ENCODE measurements at places on chromosomes 1 and 21. TPM values are rescaled to one million over a fixed set of nuclear protein-coding genes. Genes with fewer than 3 reads are reported as not detected.

The GJC2 gene
- 0.43 TPM for total RNA-seq

The ERICH3 gene
- not detected for total RNA-seq

The SPRR2G gene
- total RNA-seq = not detected

DNA sequence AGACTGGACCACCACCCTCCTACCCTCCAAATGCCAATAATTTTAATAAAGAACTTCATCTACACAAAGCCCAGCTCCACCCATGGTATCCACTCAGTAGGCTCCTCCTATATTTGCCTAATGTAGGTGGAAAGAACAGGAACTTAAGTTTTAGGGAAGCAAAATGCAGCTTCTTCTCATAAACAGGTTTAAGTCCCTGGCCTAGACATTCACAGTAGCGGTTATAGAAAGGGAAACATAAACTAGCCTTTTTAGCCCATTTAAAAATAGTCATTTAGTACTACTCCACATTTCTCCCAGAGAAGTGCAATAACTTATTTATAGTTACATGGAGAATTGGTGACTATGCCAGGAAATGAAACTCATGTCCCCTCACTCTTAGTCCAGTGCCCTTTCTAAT is 56.6 kb upstream of the CPLANE2 start:
- H3K4me1 ChIP-seq = peaks cover 13% of the 10 kb centered on the region
- peaks cover 77% of the 10 kb centered on the region for H3K36me3 ChIP-seq
- no peaks in the 10 kb centered on the region for H3K27me3 ChIP-seq
- no peak overlapping the region for H3K27ac ChIP-seq
- ATAC-seq = no peak
- H3K4me3 ChIP-seq = no peak overlapping the region

DNA sequence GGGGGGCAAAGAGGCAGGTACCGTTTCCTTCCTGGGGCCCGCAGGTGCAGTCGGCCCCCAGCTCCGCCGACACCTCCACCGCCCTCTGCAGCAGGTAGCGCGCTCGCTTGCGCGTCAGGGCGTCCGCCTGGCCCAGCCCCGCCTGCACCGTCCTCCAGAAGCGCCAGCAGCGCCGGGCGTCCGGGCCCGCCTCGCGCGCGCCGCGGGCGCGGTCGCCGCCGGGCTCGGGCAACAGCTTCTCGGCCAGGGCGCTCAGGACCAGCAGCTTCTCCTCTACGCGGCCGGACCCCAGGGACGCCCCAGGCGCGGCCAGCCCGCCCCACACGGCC is 863 bp downstream of the TARBP1 start:
- H3K36me3 ChIP-seq = no peaks in the 10 kb centered on the region
- H3K27me3 ChIP-seq = peaks cover 17% of the 10 kb centered on the region
- H3K4me3 ChIP-seq = peak overlapping the region; percentile 84
- H3K27ac ChIP-seq = no peak overlapping the region
- ATAC-seq = peak; percentile 84

DNA sequence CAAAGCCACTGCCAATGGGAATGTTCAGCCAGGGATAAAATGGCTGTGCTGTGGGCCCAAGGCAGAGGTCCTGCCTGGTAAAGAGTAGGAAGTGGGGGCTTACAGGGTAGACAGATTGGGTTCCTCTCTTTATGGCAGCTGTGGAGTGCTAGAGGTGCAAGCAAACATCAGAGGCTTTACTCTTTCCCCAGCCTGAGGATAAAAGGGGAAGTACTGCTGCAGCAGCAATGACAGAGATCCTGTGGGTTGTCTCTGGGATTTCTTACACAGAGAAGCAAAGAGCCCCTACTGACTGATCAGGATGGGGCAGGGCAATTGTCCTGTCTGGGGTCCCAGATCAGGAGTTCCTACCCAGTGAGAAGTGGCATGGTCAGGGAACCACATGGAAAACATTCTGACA is 54.2 kb downstream of the DRAM2 start:
- H3K36me3 ChIP-seq = no peaks in the 10 kb centered on the region
- no peaks in the 10 kb centered on the region for H3K4me1 ChIP-seq
- H3K4me3 ChIP-seq = no peak overlapping the region
- no peak overlapping the region for H3K27ac ChIP-seq
- ATAC-seq = no peak

GRCh38 chr1:2074944-2075740 is 24.9 kb downstream of the PRKCZ start:
- H3K4me1 ChIP-seq = peaks cover 6% of the 10 kb centered on the region
- peaks cover 40% of the 10 kb centered on the region for H3K36me3 ChIP-seq
- H3K27me3 ChIP-seq = no peaks in the 10 kb centered on the region
- H3K27ac ChIP-seq = no peak overlapping the region
- no peak for ATAC-seq
- H3K4me3 ChIP-seq = no peak overlapping the region

GRCh38 chr1:1204425-1204920 is 1.9 kb downstream of the TNFRSF18 start:
- H3K36me3 ChIP-seq = peaks cover 72% of the 10 kb centered on the region
- peak overlapping the region; percentile 61 for H3K27ac ChIP-seq
- H3K4me3 ChIP-seq = peak overlapping the region; percentile 95
- H3K27me3 ChIP-seq = no peaks in the 10 kb centered on the region

DNA sequence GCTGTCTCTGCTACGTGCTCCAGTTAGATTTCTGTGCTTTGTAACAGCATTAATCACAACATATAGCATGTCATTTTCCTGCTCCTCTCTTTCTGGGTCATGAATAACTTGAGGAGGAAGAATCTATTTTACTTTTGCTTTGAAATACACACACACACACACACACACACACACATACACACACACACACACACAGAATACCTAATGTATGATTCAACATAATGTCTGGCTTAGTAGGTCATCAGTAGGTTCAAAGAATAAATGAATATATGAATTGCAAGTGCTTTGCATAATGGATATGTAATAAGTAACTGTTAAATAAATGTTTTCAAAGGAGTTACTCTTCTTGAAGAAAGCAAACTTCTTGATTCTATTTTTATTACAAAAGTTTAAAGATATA is 249.0 kb downstream of the PDE4B start:
- H3K4me1 ChIP-seq = no peaks in the 10 kb centered on the region
- no peak overlapping the region for H3K27ac ChIP-seq
- ATAC-seq = no peak
- H3K4me3 ChIP-seq = no peak overlapping the region
- H3K27me3 ChIP-seq = peaks cover 30% of the 10 kb centered on the region

- H3K4me1 ChIP-seq = no peaks in the 10 kb centered on the region
- no peak for ATAC-seq
- H3K27me3 ChIP-seq = peaks cover 6% of the 10 kb centered on the region
- no peak overlapping the region for H3K27ac ChIP-seq
- H3K4me3 ChIP-seq = no peak overlapping the region
These were observed 9.2 kb upstream of the PLA2G4A start for GRCh38 chr1:186819563-186819962.

DNA sequence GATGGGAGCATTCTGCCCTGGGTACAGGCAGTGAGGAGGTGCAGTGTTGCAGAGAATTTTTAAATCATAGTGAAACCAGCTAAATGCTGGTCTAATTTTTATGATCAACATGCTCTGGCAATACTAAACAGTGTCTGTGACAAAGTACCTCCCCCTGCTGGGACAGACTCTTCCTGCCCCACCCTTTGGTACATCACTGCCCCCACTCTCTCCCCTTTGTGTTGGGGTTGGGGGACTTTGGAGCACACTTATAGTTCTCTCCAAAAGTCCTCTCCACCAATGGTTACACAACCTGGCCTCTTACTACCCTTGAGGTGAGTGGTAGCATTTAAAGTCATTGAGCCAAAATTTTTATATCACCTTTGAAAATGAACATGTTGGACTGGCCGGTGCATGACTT is 48.2 kb upstream of the GUCA2B start:
- peaks cover 7% of the 10 kb centered on the region for H3K27me3 ChIP-seq
- H3K4me3 ChIP-seq = no peak overlapping the region
- H3K4me1 ChIP-seq = no peaks in the 10 kb centered on the region
- ATAC-seq = no peak
- no peaks in the 10 kb centered on the region for H3K36me3 ChIP-seq
- H3K27ac ChIP-seq = no peak overlapping the region

GRCh38 chr1:94335950-94336349 is 82.2 kb upstream of the ABCD3 start:
- no peak overlapping the region for H3K4me3 ChIP-seq
- no peaks in the 10 kb centered on the region for H3K4me1 ChIP-seq
- no peaks in the 10 kb centered on the region for H3K36me3 ChIP-seq
- ATAC-seq = no peak

- no peaks in the 10 kb centered on the region for H3K36me3 ChIP-seq
- H3K4me1 ChIP-seq = no peaks in the 10 kb centered on the region
- no peak for ATAC-seq
- peak overlapping the region; percentile 22 for H3K4me3 ChIP-seq
These were observed 930 bp downstream of the ARHGEF10L start for GRCh38 chr1:17540255-17541001.

DNA sequence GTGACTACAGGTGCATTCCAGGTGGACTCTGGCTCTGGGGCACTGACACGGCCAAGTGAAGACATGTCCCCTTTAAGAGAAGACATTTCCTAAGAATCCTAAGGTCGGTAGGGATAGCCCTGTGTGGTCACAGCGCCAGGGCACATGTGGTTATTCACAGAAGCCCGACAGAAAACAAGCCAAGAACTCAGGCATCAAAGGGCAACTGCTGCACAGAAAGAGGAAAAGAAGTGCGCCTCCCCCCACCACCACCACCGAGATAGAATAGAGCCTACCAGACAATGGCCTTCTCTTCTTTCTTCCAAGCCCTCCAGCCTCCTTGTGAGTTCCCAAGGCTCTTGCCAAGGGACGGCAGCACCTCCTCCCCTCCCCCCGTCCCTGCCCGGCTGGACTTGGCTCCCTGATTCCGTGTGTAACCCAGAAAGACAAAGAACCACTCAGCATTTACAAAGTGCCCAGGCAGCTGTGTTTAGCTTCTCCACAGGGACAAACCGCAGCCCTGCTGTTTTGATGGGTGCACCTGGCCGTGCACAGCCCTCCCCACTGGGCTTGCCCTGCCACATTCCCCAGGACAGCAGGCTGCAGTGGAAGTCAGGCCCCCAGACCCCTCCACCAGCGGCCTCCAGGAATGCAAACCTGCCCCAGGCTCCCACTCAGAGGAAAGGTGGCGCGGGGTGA is 30.2 kb downstream of the TMPRSS2 start:
- no peak overlapping the region for H3K27ac ChIP-seq
- no peaks in the 10 kb centered on the region for H3K36me3 ChIP-seq
- no peak overlapping the region for H3K4me3 ChIP-seq
- H3K4me1 ChIP-seq = peaks cover 4% of the 10 kb centered on the region

- no peak for ATAC-seq
- peaks cover 9% of the 10 kb centered on the region for H3K4me1 ChIP-seq
- H3K27me3 ChIP-seq = peaks cover 13% of the 10 kb centered on the region
- H3K4me3 ChIP-seq = no peak overlapping the region
- no peak overlapping the region for H3K27ac ChIP-seq
- no peaks in the 10 kb centered on the region for H3K36me3 ChIP-seq
These were observed 124.7 kb upstream of the KIAA0040 start for GRCh38 chr1:175317309-175317708.

DNA sequence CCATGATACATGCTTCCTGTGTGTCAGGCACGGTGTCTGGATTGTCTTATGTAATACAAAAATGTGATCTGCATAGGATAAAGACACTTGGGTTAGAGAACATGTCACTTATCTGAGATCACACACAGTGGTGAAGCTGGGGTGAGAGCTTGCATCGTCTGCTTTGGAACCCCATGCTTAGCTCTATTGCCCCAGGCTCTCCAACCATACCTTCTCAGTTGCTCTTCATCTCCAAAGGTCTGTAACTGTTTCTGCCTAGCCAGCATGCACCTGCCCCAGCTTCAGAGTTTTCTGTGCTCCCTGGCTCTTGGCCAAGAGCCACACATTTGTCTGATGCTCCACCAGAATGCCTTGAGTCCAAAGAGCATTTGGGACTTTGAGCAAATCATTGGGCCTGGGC is 93.9 kb upstream of the COG2 start:
- no peak for ATAC-seq
- H3K4me3 ChIP-seq = no peak overlapping the region
- H3K27me3 ChIP-seq = peaks cover 22% of the 10 kb centered on the region
- H3K4me1 ChIP-seq = no peaks in the 10 kb centered on the region
- no peak overlapping the region for H3K27ac ChIP-seq
- H3K36me3 ChIP-seq = no peaks in the 10 kb centered on the region

DNA sequence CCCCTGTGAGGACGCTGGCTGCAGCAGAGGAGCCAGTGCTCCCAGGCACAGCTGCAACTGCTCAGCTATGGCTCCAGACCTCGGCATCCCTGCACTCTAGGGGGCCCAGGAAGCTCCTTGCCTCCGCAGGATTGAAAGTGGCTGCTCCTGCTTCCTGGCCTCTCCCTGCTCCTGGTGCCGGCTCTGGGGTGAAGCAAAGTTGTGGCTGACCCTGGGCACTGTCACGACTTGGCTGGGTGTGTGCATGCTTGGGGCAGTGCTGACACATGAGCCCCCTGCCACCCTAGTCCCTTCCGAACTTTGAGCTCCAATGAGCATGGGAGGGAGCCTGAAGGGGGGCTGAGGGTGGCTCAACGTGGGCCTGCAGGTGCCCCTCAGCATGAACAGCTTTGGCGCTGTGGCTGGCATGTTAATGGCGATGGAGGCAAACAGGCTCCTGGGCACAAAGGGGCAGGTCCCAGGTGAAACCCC is 1512.2 kb downstream of the KCNT2 start:
- H3K27me3 ChIP-seq = peaks cover 7% of the 10 kb centered on the region
- no peak overlapping the region for H3K4me3 ChIP-seq
- no peaks in the 10 kb centered on the region for H3K36me3 ChIP-seq
- no peak for ATAC-seq
- no peak overlapping the region for H3K27ac ChIP-seq
- H3K4me1 ChIP-seq = no peaks in the 10 kb centered on the region

GRCh38 chr1:14846688-14847087 is 248.2 kb downstream of the KAZN start:
- no peak overlapping the region for H3K4me3 ChIP-seq
- H3K4me1 ChIP-seq = no peaks in the 10 kb centered on the region
- no peaks in the 10 kb centered on the region for H3K36me3 ChIP-seq
- no peak for ATAC-seq

GRCh38 chr21:36706951-36707762 is 8.2 kb downstream of the SIM2 start:
- peaks cover 19% of the 10 kb centered on the region for H3K4me1 ChIP-seq
- peaks cover 9% of the 10 kb centered on the region for H3K36me3 ChIP-seq
- ATAC-seq = no peak

DNA sequence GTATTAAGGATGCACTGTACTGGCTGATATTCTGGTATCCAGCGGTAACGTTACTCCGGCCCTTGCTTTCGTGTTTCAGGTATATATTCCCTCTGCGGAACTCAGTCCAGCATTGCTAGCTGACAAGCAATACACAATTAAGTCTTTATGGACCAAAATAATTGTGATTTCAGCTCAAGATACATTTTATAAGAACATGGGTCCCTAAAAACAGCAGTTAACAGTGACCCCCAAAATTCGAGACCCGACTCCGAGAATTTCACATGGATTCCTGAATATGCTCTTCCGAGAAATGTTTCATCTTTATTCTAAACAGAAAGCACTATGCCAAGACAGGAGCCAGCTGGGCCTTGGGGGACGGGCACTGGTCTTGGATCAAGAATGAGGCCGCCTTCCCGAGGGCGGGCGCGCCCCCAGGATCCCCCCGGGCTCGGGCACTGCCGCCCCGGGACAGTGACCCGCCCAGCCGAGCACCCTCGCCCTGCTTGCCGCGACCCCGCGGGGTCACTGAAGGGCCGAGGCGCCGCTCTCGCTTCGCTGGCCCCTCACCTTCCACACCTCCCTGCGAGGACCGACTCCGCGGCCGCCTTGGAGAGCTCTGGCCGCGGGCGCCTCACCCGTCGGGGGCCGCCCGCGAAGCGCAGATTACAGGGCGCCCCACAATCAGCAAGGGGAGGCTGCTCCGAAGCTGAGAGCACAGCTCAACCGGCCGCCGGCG is 610 bp downstream of the SCYL3 start:
- peak overlapping the region; percentile 99 for H3K27ac ChIP-seq
- H3K4me3 ChIP-seq = peak overlapping the region; percentile 83

Data from activated T-helper 17 cell treated with anti-CD3 and anti-CD28 coated beads, Interleukin-2, amount 50 U/mL, for 72 hours (primary cell).